ENCODE measurements at places on chromosomes 1 and 21. TPM values are rescaled to one million over a fixed set of nuclear protein-coding genes. Genes with fewer than 3 reads are reported as not detected.

The TMEM201 gene
- total RNA-seq = 17.9 TPM

The FCRL3 gene
- total RNA-seq = 0.03 TPM

The MMP23B gene
- total RNA-seq = not detected

The CHI3L2 gene
- 1.0 TPM for total RNA-seq

The WNT9A gene
- 0.33 TPM for total RNA-seq

The HEYL gene
- total RNA-seq = not detected

The FCRL6 gene
- total RNA-seq = 1.5 TPM

The ITLN2 gene
- not detected for total RNA-seq

The SPRR2D gene
- not detected for total RNA-seq

The PGLYRP3 gene
- total RNA-seq = not detected

The URB1 gene
- 38.8 TPM for total RNA-seq

The LEFTY1 gene
- total RNA-seq = not detected

The CR1 gene
- total RNA-seq = not detected

The CFAP126 gene
- not detected for total RNA-seq

DNA sequence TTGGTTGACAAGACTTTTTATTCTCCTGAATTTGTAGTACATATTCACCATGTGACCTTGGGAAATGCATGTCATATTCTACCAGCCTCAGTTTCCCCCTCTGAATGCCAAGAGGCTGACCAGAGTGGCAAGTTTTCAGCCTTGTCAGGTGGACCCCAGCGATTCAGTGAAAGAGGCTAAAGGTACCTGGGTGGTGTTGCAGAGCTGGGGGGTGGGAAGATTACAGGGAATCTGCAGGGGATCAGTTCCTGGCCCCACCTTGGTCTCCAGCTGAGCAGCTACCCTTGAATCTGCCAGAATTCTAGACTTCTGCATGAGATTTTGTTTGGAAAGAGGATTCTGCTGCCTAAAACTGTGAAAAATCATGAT is 27.9 kb upstream of the KCNA2 start:
- DNase-seq = no peak

DNA sequence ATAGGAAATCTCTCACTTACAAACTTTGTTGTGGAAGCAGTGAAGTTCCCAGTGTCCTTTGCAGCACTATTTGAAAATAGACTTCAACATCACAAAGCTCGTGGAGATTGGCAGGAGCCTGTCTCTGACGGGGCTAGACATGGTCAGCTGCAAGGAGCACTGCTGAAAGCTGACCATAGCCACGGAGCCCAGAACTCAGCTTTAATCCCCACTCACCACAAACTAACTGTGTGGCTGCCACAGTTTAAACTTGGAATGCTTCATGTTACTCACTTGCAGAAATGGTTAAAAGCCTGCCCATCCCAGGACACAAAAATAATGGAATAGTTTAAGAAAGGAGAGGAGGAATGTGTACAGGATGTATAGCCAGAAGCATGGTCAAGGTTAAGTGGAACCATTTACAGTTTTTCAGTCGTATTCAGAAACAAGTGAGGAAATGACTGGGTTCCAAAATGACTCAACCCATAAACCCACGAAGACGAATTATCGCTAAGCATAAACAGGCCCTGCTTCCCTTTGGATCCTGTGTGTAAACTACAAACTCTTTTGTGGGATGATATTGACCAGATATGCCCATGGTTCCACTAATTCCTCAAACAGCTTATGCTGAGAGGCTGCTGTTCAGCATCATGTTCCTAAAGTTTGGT is 18.2 kb downstream of the DNALI1 start:
- peak; percentile 81 for DNase-seq

DNA sequence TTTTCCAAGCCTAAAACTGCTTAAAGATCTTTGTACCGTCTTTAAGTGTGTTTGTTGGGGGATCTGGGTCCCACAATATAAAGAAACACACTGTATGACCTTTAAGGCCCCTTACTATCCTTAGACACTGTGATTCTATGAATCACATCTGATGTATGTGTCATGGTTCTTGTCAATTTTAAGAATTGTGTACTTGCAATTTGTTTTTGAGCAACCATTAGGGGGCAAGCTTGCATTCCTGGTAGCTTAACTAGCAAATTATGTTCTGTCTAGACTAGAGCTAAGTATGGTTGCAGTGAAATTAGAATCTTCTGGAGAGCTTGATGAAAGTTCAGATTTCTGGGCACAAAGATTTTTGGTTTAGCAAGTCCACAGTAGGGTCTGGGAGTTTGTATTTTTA is 219.5 kb downstream of the TPR start:
- peak; percentile 75 for DNase-seq

- DNase-seq = no peak
These were observed 24.9 kb upstream of the KCNH1 start for GRCh38 chr1:211158866-211159265.

DNA sequence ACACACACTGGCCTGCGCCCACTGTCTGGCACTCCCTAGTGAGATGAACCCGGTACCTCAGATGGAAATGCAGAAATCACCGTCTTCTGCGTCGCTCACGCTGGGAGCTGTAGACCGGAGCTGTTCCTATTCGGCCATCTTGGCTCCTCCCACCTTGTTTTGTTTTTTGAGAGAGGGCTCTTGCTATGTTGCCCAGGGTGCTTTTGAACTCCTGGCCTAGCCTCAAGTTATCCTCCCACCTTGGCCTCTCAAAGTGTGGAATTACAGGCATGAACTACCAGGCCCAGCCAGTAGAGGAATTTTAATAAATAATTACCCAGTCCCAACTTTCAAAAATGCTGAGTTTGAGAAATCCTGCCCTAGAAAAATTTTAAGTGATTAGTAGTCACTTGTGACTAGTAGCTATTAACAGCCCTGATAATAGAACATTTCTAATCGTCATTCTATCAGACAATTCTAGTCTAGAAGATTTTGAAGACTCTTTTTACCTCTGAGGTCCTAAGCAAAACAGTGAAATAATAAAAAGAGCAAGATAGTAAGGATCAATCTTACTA is 30.9 kb upstream of the SLC35D1 start:
- no peak for DNase-seq

GRCh38 chr1:53165408-53165961 is 23.0 kb upstream of the SLC1A7 start:
- DNase-seq = no peak

GRCh38 chr1:65056234-65056633 is 89.9 kb upstream of the JAK1 start:
- no peak for DNase-seq

- DNase-seq = no peak
These were observed 192.0 kb downstream of the DHRS3 start for GRCh38 chr1:12426030-12426429.

- DNase-seq = no peak
These were observed 4.3 kb upstream of the LHX9 start for GRCh38 chr1:197912739-197913494.

DNA sequence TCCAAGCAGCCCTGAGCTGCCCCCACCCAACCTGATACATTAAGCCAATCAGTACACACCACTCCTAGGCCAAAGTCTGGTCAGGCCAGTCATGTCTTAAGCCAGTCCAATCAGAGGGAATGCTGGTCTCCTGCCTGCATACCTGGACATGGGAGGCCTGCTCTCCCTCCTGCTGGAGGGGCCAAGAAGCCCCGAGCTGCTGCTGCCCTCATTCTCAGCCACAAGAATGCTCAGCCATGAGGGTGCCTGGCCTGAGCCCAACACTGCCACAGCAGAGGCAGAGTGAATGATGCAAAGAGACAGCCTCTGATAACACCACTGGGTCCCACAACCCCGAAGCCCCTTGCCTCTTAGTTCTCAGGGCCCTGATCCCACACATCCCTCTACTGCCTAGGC is 23.0 kb downstream of the CHD5 start:
- peak; percentile 42 for DNase-seq

DNA sequence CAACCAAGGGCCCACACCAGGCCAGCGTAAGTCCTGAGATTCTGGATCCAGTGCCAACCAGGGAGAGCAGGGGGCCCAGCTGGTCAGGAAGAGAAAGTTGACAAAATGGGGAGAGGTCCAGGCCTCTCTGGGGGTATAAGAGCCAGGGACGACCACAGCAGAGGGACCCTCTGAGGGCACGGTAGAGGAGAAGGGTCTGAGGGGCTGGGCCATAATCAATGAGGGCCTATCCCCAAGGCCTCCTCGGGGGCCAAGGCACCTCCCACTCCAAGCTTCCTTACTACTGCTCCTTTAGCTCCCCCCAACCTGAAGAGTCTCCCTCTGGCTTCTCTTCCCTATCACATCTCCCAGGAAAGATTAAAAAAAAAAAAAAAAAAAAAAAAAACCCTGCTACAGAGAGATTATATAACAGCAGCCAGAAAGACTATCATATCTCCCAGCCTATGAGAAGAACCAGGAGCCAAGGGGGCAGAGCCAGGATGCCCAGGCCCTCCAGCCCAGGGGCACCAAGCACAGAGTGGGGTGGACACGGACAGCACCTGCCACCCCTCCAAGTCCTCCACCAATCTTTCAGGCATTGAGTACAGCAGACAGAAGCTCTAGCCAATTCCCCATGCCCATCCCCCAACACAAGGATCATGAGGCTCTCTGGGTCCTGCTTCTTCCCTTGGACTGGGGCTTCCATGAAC is 2.7 kb downstream of the MEF2D start:
- no peak for DNase-seq

DNA sequence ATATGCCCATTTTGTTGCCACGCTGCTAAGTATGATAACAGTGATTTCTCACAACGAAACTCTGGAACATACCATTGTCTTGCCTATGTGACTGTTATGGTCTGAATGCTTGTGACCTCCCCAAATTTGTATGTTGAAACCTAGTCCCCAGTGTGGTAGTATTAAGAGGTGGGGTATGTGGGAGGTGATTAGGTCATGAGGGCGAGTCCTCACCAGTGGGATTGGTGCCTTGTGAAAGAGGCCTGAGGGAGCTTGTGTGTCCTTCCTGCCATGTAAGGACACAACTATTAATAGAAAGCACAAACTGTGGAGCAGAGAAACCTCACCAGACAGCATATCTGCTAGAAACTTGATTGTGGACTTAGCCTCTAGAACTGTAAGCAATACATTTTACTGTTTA is 84.6 kb downstream of the SELENOF start:
- DNase-seq = no peak

GRCh38 chr1:88791192-88791591 is 100.2 kb downstream of the GTF2B start:
- DNase-seq = no peak
